ENCODE measurements at places on chromosomes 4 and X. TPM values are rescaled to one million over a fixed set of nuclear protein-coding genes. Genes with fewer than 3 reads are reported as not detected.

GRCh38 chrX:48278958-48279357 lies 23.8 kb downstream of the SSX1 start:
- H3K4me3 ChIP-seq: no peak overlapping the region
- no peaks in the 10 kb centered on the region for H3K27me3 ChIP-seq
- no peak for DNase-seq
- no peak overlapping the region for H3K27ac ChIP-seq
- H3K36me3 ChIP-seq: no peaks in the 10 kb centered on the region

- no peak overlapping the region for H3K4me3 ChIP-seq
- no peaks in the 10 kb centered on the region for H3K4me1 ChIP-seq
- H3K27me3 ChIP-seq: no peaks in the 10 kb centered on the region
Observed at GRCh38 chr4:17912011-17912410, 101.2 kb downstream of the NCAPG start.

DNA sequence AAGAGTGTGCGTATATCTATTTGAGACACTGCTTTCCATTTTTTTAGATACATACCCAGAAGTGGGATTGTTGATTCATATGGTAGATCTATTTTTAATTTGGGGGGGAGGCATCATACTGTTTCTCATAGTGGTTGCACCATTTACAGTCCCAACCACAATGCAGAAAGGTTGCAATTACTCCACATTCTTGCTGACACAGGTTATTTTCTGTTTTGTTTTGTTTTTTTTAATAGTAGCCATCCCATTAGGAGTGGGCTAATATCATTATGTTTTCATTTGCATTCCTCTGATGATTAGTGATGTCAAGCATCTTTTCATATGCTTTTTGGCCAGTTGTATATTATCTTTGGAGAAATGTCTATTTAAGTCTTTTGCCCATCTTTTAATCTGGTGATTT lies 15.1 kb upstream of the LHFPL1 start:
- no peak overlapping the region for H3K27ac ChIP-seq
- no peaks in the 10 kb centered on the region for H3K36me3 ChIP-seq
- DNase-seq: no peak
- no peak overlapping the region for H3K4me3 ChIP-seq
- H3K4me1 ChIP-seq: no peaks in the 10 kb centered on the region
- H3K27me3 ChIP-seq: no peaks in the 10 kb centered on the region

Gene GYG2
- 0.22 TPM for total RNA-seq

- H3K4me3 ChIP-seq: no peak overlapping the region
- H3K36me3 ChIP-seq: no peaks in the 10 kb centered on the region
- H3K4me1 ChIP-seq: no peaks in the 10 kb centered on the region
- H3K27ac ChIP-seq: no peak overlapping the region
- no peaks in the 10 kb centered on the region for H3K27me3 ChIP-seq
Observed at GRCh38 chr4:128665514-128665913, 144.0 kb upstream of the JADE1 start.

DNA sequence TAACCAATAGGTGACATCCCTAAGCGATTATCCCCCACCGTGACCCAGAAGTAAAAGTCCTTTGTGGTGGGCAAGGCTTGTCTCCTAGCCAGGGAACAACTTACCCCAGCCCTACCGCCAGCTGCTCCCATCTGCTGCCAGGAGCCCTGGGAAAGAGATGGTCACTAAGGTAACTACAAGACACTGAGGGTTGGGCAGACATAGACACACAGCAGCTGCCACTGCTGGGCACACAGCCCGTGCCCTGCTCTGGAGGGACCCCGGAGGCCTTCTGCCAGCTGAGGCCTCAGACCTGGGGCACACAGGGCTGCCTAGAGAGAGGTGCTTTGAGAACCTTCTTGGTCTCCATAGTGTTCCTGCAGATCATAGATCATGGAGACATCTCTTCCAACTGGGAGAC lies 53.0 kb upstream of the PROM1 start:
- H3K27me3 ChIP-seq: peaks cover 6% of the 10 kb centered on the region
- no peak overlapping the region for H3K4me3 ChIP-seq
- H3K36me3 ChIP-seq: no peaks in the 10 kb centered on the region
- no peak overlapping the region for H3K27ac ChIP-seq
- peaks cover 11% of the 10 kb centered on the region for H3K4me1 ChIP-seq

- no peaks in the 10 kb centered on the region for H3K36me3 ChIP-seq
- H3K27me3 ChIP-seq: no peaks in the 10 kb centered on the region
- no peak overlapping the region for H3K27ac ChIP-seq
- no peak overlapping the region for H3K4me3 ChIP-seq
- H3K4me1 ChIP-seq: no peaks in the 10 kb centered on the region
Observed at GRCh38 chr4:17126321-17126966, 228.0 kb upstream of the LDB2 start.

DNA sequence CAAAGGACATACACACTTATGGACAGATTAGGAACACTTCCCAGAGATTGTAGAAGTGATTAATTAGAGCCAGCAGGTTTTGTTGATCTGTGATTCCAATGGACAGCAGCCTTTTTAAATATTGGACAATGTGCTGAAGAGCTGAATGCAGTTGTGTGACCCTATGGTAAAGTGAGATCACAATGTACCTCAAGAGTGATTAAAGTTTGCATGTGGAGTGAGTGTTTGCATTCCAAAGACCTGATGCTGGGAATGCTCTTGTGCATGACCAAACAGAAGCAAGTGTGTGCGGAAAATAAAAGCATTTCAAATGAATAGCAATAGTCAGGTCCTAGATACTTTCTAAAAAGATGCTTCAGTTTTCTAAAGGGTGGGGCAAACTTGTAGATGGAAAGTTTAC lies 154.1 kb downstream of the BANK1 start:
- H3K4me1 ChIP-seq: no peaks in the 10 kb centered on the region
- no peak for DNase-seq

Data from endothelial cell of umbilical vein (primary cell).